ENCODE measurements at places on chromosomes 3 and 15.

DNA sequence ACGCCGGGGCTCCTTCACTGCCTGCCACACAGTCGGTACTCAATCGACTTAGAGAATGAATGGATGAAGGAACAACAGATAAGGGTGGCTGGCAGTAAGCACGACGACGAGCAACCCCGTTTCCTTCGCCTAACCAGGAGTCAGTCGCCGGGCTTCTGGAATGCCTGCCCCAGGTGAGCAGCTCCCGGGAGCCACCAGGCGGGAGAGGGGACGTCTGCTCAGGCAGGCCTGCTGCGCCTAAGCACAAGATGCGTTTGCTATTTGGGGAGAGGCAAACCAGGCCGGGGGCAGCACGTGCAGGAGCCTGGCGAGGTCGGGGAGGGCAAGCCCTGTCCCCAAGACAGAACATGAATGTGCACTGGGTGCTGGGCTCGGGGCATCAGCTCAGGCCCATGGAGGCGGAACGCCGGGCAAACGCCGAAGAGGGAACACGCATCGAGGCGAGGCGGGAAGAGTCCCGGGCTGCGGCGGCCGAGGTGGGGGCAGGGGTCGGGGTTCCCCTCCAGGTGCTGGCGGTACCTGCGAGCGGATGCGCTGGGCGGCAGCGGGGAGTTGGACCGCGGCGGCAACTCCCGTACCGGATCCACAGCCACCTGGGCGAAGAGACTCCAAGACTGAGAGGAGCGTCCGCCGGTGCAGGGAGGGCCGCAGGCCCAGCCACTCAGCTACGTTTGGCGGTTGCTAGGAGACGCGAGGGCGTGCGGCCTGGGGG, at the start of gene CFAP92:
Gene CFAP92 (minus strand): TSS at position 616 of the 712 bp plus-strand sequence. CDS start 772 bp downstream, outside the sequence.
- DNase-seq, result peak; percentile 75

DNA sequence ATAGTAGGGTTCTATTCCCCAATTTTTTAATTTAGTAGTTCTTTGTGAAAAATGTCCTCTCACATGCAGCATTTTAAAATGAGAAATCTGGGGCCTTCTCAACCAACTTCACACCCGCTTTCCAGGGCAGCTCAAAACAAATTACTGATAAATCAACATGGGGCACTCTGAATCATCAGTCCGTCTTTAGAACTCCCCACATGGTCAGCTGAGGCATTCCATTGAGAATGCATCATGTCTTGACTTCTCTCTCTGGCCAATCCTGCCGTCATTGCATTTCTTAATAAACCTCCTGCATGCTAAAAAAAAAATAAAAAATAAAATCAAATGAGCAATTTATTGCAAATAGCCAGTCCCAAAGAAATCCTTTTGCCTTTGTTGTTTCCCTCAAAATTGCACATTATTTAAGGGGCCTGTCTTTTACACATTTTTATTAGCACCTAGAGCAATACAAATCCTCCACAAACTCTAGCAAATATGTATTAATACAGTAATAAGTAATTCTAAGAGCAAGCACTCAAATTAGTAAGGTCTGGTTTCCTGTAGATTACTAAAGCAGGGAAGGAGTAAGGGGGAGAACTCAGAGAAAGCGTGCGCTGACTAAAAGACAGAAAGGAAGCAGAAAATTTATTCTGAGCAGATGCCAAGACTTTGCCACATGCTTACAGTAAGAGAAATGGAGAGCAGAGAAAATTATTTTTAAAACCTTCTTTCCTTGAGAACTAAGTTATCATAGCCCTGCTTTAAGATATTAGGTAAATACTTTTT, 175.7 kb downstream of the TNIK start:
- no peak for DNase-seq

DNA sequence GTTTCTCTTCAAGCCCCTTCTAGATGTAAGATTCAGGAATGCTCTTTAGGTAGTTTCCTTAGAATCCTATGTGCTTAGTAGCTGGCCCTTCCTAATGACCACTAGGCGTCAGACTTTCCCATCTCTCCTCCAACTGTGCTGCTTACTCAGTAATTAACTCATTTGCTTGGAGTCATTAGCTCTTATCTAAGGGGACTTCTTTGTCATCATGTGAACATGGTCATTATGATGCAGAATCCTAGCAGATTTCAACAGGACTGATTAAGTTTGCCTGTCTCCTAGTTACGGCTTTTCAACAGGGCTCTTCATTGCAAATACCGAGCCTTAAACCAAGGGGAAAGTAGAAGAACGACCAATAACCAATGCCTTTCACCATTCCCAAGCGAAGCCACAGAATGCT, 46.4 kb downstream of the GJD2 start:
- peak; percentile 85 for DNase-seq

GRCh38 chr3:78035131-78035641, 995.3 kb downstream of the ROBO2 start:
- DNase-seq, result peak; percentile 33

DNA sequence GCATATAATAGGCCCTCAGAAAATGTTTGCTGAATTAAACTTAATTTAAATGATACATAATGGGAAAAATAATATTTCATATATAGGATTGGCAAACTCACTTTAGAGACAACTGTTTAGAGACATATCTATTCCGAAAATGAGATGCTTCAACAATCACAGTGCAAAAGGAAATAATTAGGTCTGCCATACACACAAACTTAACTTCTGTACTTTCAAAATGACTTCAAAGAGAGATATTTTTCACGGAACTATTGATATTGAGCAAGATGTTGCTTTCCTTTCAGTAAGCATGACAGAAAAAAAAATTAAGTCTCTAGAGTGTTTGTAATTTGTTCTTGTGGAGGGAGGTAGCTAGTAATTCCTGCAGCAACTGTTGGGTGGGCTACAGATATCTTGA, 769.5 kb downstream of the TUSC7 start:
- no peak for DNase-seq

GRCh38 chr3:47877719-47878118, 74.8 kb downstream of the DHX30 start:
- no peak for DNase-seq

DNA sequence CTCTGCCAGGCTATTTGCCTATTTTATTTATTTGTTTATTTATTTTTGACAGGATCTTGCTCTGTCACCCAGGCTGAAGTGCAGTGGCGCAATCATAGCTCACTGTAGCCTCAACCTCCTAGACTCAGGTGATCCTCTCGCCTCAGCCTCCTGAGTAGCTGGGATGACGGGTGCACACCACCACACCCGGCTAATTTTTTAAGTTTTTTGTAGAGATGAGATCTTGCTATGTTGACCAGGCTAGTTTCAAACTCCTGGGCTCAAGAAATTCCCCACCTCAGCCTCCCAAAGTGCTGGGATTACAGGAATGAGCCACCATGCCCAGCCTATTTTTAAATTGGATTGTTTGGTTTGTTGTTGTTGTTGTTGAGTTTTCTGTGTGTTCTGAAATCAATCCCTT, 5.5 kb downstream of the NDUFB5 start:
- no peak for DNase-seq

GRCh38 chr3:69929019-69929418, 70.5 kb upstream of the SAMMSON start:
- DNase-seq, result no peak

DNA sequence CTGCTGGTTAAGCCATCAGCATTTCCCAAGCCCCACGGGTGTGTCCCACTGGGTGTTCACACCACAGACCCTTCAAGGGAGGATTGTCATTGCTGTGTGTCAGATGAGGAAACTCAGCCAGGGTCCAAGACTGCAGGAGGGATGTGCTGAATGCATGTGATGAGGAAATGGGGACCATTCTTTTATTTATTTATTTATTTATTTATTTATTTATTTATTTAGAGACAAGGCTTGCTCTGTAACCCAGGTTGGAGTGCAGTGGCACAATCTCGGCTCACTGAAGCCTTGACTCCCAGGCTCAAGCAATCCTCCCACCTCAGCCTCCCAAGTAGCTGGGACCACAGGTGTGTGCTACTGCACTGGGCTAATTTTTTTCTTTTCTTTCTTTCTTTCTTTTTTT, 20.8 kb downstream of the PIF1 start:
- DNase-seq, result no peak

GRCh38 chr3:156939315-156939714, 113.2 kb downstream of the LEKR1 start:
- no peak for DNase-seq

DNA sequence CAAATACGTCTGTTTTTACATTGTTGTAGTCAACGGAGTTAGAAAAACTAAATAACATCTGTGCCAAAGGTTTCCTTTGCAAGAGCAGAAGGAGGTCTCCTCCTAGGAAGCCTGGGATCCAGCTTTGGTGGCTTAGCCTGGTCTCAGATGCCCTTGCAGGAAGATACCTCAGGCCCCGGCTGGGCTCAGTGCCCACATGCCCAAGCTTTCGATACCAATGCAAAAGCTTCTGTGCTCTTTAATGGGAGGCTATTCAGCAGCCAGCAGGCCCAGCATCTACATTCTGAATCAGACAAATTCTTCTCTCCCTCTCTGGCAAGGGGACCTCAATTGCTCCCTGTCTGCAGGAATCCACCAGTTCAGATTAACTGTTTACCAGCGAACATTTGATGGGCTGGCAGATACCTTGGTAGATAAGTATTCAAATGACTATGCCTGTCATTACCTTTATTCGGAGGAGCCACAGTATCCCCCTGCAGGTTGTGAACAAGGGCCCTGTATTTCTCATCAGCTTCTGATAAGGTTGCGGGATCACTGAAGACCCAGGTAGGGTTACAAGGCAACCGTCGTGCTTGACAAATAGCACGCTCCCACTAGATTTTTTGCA, 180.1 kb upstream of the KBTBD8 start:
- DNase-seq, result no peak

GRCh38 chr15:70617076-70617910, 146.1 kb downstream of the UACA start:
- DNase-seq, result no peak

GRCh38 chr3:122230174-122230573, 46.7 kb downstream of the CASR start:
- no peak for DNase-seq

DNA sequence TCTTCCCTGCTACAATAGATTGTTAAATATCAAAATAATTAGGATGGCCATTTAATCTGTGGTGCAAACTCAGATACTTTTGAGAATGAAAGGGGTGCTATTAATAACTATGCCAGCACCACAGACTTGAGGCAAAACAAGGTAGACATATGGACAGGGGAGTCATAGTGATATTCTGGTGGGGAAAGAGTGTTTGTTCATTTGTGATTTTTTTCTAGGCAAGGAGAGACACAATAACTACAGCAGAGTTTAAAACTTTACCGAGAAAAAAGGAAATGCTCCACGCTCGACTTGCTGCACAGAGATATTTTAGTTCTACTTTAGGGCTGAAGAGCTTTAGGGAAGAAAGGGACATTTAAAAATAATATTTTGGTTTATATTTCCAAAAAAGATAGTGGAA, 611.2 kb upstream of the GRM7 start:
- DNase-seq, result no peak

DNA sequence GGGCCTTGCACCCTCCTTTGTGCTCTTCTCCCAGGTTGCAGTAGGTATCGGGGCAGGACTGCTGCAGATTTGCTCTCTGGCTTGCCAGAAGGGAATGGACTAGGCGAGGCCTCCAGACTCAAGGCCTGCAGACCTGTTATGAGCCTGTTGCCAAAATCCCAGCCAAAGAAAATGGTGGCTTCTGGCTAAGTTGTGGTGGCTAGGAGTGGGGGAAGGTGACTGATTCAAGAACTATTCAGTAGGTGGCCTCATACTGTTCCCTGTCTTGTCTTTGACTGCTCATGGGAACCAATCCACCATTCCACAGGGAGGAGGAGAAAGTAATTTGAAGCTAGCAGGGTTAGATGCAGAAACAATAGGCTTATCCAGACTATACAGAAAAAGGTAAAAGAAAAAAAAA, 380.4 kb upstream of the PROK2 start:
- DNase-seq, result no peak

GRCh38 chr15:58393241-58393662, 38.5 kb upstream of the LIPC start:
- no peak for DNase-seq

GRCh38 chr3:186166036-186166435, 57.1 kb upstream of the ETV5 start:
- no peak for DNase-seq

- DNase-seq, result no peak
Observed at GRCh38 chr3:20055020-20055775, 15.0 kb downstream of the KAT2B start.

- peak; percentile 38 for DNase-seq
Observed at GRCh38 chr3:108124337-108125152, 33.7 kb upstream of the CD47 start.

GRCh38 chr3:125179143-125179883, 33.2 kb downstream of the SLC12A8 start:
- DNase-seq, result no peak

GRCh38 chr3:152192936-152193672, 75.6 kb upstream of the MBNL1 start:
- DNase-seq, result no peak

DNA sequence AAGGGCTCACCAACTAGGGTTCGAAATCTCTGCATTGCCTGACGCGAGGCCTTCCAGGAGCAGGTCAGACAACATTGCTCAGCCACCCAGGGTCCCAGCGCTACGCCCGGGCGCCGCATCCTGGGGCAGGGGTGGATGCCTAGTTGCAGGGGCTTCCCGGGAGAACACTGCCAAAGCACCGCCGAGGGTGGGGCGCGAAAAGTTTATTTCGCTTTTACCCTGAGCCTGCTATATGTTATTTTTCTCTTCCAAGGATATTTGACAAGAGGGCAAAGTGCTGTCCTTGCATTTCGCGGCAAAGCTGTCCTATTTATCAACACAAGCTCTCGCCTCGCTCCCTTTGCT, 549 bp upstream of the SOX14 start:
- peak; percentile 18 for DNase-seq

DNA sequence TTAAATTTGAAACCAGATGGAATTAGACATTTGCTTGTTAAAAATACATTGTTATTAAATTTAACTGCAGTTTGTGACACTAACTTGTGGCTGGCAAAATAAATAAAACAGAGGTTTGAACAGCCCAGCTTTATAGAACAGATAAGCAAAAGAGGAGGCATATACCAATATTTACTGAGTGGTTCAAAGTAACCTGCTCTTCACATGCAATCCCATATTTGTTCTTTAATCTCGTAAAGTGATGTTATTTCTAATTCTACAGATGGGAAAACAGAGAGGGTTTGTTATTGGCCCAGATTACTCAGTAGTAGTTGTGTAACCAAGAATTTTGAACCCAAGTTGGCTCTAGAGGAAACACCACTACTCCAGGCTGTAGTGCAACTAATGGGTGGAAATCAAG, 37.6 kb downstream of the WNT5A start:
- no peak for DNase-seq

GRCh38 chr15:83396101-83396500, 51.0 kb upstream of the SH3GL3 start:
- peak; percentile 10 for DNase-seq

DNA sequence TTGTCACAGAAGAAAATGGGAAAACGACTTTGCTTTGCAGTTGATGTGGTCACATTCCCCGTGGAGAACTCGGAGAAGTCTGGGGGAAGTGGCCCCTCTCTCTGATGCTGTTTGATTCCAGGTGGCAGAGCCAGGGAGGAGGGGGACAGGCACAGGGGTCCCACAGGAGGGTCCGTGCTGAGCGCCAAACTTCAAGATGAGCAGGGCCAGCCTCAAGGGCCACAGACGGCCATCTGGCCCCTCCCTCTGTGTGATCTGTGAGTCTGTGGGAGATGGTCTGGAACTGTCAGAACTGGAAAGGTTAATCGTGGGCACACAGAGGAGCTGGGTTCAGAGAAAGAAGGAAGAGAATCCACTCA, 23.1 kb upstream of the CORO2B start:
- DNase-seq, result no peak

- DNase-seq, result no peak
Observed at GRCh38 chr15:48096355-48096786, 24.4 kb upstream of the SLC24A5 start.
